ENCODE measurements at places on chromosomes 5 and 9.
A peak's percentile ranks its signal among the peaks of the same experiment; 100 is the strongest.

DNA sequence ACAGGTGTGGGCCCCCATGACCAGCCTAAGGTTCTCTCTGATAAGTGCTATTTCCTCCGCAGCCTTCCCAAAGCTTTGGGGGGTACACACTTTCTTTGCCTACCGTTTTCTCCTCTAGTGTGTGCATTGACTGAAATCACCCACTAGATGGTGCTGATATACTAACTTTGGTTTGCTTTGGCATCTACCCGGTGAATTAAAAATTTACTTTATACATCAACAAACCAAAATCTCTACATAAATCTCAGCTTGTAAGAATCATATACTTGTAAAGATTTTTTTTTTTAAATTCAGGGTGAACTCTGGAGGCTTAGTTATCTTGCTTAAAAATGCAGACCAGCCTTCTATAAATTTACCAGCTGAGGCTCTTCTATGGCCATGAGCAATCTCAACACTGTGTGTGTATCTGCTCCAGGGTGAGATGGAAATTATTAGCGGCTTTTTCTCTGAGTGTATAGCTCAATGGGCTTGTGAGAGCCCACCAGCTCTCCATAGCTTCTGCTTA, 475.7 kb upstream of the TNC start:
- peak; percentile 74 for DNase-seq

- peak; percentile 30 for DNase-seq
Measured at GRCh38 chr5:142767911-142768310, 2.3 kb upstream of the ARHGAP26 start.

- peak; percentile 57 for DNase-seq
Measured at GRCh38 chr5:31854181-31855133, 215.5 kb downstream of the PDZD2 start.

DNA sequence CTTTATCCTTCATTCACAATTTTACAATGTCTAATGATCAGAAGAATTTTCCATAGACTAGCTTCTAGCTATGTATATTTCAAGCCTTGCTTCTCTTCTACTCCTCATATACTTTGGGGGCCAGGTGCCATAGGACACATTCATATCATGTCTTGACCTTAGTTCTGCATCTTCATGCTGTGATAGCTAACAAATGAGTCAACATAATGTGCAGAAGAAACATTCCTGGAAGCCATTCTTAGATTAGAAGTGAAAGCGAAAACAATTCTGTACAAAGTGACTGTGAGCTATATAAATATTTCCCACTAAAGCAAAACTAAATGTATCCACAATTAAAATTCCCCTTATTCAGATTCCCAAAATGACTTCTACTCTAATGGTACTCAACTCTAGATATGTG, 320.2 kb upstream of the NREP start:
- peak; percentile 48 for DNase-seq

DNA sequence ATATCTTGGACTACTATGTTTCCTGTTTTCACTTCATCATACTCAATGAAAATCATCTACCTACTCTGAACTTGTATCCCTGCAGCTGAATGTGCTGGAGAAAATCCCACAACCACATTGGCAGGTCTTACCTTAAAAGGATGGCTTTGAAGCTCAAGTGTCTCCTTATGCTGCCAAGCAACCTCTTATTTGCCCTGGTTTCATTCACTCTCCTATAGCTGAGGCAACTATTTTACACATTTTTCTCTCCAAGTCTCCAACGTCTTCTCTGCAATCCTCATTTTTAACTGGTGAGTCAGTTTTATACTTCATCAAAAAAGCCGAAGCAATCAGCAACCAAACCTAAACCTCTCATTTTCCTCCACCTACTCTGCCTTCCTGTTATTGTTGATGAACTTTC, 49.7 kb downstream of the POU4F3 start:
- no peak for DNase-seq

DNA sequence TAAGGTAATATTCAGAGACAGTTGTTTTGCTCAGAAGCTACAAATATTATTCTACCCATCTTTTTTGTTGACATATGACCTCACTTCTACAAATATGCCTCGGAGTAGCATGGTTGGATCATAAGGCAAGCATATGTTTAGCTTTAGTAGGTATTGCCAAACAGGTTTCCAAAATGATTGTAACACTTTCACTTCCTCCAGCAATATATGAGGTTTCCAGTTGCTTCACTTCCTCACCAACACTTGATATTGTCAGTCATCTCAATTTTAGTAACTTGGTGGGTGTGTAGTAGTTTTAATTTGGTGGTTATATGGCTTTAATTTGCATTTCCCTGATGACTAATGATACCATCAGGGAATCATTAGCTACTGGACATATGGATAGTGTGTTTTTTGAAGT, 46.7 kb downstream of the TNFSF8 start:
- DNase-seq = no peak

DNA sequence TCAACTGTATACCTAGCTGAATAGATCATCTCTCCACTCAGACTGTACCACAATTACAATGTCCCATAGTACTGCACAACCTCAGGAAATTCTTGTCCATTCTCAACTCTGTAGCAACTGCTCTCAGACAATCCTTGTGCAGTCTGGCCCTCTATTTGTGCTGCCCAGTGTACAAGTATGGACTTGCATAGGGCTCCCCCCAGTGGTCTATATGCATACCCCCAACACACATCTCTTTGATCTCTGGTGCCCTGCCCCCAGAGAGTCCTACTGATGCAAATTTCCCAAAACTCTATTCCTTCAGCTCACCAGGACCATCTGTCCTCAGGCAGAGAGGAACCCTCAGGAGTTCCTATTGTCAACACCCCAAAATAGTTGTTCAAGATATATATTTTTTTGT, 205.3 kb downstream of the SLCO4C1 start:
- peak; percentile 35 for DNase-seq

DNA sequence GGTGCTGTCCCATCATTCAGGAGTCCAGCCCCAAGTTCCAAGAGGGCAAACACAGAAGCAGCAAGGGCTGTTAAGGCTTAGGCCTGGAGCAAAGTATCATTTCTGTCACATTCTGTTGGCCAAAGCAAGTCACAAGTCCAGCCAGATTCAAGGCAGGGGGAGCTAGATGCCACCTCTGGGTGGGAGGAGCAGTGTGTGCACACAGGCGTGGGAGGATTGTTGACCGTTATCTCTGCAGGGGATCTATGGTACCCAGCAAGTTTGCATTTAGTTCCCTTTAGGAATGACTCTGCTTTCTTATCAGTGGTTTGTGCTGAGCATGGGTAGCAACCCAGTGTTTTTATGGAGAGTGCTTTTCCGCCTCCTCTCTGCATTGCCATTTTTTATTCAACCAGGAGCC, 278.9 kb downstream of the NR3C1 start:
- no peak for DNase-seq

DNA sequence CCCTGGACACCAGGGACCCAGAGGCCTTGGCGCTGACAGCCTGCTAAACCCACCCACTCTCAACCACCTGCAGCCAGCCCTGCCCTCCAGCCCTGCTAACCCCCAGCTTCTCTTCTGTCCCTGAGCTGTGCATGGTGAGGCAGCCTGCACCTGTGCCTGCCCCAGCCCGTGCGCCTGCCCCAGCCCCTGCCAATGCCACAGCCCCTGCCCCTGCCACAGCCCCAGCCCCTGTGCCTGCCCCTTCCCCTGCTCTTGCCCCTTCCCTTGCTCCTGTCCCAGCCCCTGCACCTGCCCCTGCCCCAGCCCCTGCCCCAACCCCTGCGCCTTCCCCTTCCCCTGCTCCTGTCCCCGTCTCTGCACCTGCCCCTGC, 43.3 kb upstream of the IRX4 start:
- no peak for DNase-seq

DNA sequence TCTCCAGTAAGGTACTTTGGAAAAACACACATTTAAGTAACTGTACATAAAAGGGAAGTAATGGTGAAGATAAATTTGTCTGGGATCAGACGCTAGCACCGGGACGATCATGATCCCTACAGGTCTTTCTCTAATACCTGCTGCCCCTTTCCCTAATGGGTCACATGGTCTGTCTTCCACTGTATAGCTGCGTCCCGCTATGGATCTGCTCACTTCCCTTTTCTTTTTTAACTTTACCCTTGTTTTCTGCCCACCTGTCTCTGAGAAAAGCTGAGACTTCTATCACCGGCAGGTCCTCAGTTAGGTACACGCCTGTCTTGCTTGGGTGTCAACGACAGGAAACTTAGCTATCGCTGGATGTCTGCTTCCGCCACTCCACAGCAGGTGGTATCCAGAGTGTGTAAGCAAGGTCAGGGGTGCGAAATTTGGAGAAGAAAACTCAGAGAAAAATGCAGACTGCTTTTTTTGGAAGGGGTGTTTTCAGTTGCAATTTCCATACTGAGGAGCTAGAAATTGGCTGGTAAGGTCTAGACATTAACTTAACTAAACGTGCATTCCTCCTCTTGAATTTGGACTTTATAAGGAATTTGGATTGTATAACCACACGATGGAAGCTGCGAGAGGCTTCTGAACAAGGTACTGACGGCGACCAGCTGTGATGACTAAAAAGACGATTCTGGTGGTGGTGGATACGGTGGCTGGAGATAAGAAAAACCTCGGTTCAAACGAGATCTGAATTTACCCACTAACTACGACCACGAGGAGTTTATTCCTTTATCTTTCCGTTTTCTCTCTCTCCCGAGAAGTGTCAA, 1.1 kb upstream of the ICE1 start:
- DNase-seq = no peak

- no peak for DNase-seq
Measured at GRCh38 chr5:126056352-126056751, 366.9 kb upstream of the GRAMD2B start.

DNA sequence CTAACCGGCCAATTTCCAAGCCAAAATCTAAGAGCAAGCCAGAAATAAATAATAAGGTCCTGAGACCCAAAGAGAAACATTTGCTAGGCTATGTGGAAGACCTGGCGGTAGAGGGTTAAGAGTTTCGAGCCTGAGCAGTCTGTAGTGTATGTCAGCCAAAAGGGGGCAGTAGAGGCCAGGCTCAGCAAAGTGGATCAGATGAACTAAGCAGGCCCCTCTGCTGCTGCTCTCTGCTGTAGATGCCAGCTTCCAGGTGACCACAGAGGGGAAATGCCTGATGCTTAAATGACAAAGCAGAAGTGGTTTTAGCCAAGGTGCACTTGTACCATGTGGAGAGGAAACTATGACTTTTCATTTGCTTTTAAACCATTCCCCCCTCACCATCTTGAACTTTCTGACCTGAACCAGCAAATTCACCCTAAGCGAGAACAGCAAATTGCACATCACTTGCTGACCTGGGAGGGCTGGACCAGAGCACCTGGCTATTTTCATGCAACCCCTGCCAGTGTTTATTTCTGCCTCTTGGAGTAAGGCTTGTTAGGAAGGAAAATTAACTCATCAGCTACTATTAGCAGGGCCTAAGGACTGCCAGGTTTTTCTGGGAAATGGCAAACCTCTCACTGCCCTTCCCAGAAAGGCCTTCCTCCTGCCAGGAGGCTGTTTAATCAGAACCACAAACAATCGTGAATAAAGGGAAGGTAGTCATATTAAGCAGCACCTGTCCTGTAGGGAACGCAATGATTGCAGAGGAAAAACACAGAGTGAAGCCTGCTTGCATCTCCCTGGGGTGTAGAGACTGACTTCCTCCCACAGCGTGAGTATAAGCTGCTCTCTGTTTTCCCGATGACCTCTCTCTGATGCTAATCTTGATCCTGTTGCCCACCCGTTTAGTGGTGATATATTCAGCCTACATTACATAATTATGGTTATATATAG, 818.2 kb downstream of the TLR4 start:
- DNase-seq = peak; percentile 61

DNA sequence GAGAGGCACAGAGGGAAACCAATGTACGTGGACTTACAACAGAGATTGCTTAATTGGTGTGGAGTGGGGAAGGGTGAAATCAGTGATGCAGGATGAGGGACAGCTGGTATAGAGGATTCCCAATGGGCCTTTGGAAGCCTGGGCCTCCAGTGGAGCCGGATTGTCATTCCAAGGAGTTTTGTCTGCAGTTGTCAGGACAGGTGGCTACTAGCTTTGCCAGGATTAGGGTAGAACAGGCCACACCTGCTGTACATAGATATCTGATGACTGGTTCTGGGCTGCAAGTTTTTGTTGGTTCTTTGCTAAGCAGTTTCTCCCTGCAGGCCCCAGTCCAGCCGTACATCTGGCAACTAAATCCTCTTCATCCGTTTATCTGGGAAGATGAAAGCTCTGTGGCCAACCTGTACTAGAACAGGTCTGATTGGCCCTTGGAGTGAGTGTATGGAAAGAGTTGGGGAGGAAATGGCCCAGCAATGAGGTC, 4.2 kb downstream of the SKP2 start:
- DNase-seq = peak; percentile 66

DNA sequence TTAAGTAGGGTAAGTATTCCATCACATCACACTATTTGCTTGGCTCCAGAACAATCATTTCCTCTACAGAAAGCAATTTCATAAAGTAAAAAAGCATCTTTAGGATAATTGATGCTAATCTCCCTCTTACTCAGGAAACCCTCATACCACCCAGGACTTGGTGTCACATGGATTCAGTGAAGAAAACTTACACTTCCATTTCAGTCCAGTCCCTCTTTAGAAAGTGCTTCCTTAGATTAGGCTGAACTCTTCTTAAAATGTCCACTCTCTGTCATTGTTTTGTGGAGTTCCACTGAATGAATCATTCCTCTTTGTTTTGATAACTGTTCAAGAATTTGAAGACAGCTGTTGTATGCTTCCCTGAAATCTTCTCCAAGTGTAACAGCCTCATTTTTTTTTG, 144.0 kb upstream of the ZNF462 start:
- peak; percentile 52 for DNase-seq

GRCh38 chr5:88485531-88485930, 216.9 kb upstream of the TMEM161B start:
- DNase-seq = no peak

- DNase-seq = no peak
Measured at GRCh38 chr9:114424126-114424525, 36.3 kb upstream of the AKNA start.

DNA sequence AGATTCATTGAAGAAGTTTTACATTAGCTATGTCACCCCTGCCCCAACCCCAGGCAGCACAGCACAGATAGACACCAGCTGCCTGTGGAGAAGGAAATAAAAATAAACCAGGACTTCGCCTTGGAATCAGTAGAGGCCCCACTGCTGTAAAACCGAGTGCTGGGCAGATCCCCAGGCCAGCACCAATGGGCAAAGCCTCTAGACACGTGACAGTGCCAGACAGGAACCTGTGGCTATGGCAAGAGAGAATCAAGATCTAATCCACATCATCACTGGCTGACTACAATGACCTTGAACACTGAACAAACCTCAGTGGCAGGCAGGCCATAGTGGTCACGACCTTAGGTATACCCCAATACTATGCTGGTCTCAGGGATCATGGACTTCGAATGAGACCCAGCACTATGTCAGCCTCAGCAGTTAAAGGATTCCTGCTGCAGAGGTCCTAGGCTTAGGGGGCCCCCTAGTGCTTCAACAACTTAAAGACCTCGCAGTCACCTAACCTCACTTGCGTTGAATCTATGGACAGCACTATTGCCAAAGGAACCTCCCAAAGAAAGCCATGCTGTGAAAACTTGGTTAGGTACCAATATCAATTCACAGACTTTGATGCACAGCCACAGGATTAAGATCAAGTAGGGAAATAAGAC, 2118.6 kb upstream of the C9orf72 start:
- peak; percentile 54 for DNase-seq

- peak; percentile 62 for DNase-seq
Measured at GRCh38 chr5:7850395-7851239, at the start of gene CFAP90. Gene CFAP90 (minus strand): TSS chr5:7851133. CDS start chr5:7851021, 112 bp downstream.

- DNase-seq = no peak
Measured at GRCh38 chr9:127550751-127551150, 61.3 kb upstream of the STXBP1 start.
